ENCODE measurements at places on chromosomes 6 and 20.

DNA sequence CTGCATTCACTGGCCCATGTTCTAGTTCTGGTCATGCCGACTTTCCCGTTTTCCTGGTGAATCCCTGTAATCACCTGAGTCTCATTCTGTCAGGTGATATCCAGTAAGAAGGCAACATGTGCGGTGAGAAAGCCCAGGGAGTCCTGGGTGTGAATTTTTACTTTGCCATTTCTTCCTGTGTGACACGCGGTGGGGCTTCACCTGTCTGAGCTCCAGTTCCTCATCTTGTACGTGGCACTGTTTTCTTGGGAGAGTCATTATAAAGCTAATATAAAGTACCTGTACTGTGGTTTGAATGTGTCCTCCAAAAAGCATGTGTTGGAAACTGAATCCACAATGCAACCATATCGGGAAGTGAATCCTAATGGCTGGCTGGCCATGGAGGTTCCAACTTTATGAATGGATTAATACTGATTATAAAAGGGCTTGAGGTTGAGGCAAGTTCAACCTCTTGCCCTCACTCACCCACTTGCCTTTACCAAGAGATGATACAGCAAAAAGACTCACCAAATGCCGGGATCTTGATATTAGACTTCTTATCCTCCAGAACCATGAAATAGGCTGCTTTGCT lies 5.1 kb downstream of the HLA-E start:
- no peak for DNase-seq

DNA sequence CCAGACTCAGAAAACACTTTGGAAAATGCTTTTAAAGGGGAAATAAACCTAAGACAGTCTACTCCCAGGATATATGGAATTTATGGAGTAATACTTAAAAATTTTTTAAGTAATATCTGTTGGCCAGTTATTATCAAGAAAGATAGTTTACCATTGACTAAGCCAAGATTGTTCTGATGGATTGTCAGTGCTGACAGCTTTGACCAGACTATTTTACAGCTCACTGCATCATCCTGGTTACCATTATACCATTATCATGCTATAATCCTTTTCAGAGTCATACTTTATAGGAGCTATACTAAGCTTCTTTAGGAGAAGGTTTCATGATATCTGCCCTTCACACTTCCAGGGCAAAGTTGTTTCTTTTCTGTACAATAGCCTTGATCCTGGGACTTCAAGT lies 16.5 kb downstream of the GTF2H5 start:
- DNase-seq, result peak; percentile 37

DNA sequence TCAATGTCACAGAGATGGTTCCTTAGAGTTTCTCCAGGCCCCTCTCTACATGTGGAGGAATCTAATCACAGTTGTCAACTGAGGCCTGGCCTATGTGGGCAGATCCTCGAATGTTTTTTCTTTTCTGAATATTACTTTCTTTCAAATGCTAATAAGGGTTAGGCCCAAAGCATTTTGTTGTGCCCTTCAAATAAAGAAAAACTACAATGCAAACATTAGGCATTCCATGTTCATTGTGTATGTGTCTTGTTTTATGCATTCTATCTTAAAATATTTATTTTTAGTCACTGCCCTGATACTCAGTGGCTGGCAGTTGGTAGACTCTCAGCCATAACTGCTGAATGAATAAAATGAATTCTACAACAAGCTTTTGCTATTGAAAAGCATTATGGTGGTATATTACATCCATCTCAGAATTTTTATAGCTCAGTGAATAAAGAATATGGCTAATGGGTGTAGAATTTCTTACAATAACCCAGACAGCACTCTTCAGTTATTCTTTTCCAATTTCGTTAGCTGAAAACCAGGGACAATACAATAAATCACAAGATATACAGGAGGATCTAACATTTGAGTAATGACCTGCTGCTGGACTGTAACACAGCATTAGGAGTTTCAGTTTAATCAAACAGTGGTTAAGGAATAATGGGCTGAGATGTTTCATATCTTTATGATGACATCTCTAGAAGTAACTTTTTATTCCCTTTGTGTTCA lies 28.3 kb downstream of the RGS17 start:
- no peak for DNase-seq

GRCh38 chr6:144259986-144260385 lies 25.1 kb upstream of the UTRN start:
- DNase-seq, result peak; percentile 67

- DNase-seq, result no peak
Observed at GRCh38 chr6:158771399-158772152, 47.6 kb downstream of the EZR start.

DNA sequence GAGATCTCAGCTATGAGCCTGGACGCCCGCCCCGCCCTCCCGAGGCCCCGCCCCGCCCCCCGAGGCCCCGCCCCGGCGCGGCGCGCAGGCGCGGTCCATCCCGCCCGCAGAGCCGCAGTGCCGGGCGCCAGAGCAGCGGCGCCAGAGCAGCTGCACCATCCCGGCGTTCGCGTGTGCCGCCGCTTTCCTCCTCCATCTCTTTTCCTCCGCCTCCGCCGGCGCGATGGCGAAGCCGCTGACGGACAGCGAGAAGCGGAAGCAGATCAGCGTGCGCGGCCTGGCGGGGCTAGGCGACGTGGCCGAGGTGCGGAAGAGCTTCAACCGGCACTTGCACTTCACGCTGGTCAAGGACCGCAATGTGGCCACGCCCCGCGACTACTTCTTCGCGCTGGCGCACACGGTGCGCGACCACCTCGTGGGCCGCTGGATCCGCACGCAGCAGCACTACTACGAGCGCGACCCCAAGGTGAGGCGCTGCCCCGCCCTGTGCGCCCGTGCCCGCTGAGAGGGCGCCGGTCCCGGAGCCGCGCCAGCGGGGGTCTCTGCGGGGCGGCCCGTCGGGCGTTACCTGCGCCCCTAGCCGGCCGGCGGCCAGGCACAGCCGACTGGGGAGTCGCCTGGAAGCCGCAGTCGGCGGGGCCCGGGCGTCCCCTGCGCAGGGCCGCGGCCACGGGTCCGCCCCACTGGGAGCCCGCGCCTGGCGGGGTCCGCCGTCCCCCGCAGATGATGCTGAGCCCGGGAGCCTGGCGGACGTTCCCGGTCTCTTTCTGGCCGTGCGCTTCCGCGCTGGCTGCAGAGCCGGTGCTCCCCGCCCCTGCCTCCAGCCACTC lies at the start of gene PYGB:
PYGB (plus strand) TSS at position 130 of the 830 bp plus-strand sequence; CDS start at position 224, 94 bp downstream.
- DNase-seq, result peak; percentile 83

DNA sequence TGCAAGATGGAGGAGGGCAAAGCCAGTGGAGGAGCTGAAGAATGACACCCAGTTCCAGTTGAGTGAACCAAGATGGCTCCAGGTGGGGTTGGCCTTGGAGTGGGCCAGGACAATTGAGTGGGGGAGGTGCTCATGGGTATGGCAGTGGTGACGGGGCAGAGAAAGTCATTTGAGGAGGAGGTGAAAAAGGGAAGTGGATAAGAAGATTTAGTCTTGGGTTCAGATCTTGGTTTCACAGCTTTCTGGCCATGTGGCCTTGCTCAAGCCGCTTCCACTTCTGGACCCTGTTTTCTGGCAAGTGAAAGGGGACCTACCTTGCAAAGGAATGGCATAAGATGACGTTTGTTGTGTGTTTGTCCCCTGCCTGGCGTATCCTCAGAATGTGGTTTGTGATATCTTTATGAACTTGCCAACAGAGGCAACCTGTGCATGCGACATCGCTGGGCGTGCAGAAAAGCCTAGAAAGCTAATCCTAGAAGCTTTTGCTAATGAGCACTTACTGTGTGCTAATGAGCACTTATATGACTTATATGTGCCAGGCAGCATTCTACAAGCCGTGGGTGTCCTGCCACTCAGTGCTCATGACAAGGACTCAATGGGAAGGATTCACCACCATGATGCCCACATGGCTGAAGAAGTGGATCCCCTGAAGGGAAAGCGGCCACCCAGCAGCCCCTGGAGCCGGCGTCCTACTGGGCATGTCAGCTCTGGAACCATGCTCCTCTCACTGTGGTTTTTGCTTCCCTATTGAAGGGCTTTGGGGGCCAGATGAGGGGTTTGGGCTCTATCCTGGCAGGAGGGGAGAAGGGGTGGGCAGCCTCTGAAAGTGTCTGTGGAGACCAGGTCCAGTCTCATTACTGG lies 23.6 kb upstream of the STX16 start:
- DNase-seq, result no peak

DNA sequence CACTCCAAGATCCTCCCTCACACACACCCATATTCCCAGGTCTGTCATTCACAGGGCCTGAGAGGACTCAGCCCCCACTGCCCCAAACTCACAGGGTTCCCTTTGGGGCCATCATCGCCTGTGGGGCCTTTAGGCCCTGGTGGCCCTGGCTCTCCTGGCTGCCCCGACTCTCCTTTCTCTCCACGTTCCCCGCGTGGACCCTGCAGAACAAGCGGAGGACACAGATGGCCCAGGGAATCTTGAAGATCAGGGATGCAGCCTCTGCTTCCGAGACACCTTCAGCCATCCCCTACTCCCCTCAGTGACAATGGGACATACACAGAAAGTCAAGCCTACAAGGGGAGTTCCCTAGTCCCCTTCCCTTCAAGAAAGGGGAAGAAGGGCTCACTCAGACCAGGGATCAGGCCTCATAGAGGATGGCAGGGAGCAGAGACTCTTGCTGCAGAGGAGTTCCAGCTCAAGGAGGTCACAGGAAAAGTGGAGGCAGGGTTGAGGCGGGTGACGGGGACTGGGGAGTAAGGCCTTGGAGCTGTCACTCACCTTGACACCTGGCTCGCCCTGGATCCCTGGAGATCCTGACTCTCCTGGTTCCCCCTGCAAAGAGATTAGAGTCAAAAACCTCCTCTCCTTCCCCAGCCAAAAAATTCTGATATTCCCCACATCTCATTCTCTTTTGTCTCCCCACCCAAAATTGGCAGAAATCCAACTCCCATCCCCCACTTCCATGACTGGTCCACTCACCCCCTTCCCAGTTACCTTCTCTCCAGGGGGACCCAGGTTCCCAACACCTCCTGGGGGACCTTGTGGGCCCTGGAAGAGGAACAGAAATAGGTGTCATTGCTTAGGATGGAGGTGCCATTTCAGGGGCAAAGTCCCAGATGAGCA lies 22.7 kb downstream of the COL11A2 start:
- no peak for DNase-seq

GRCh38 chr6:26055719-26056582 lies 31.3 kb upstream of the HFE start:
- peak; percentile 85 for DNase-seq

- DNase-seq, result no peak
Observed at GRCh38 chr20:41939659-41940058, 321.5 kb upstream of the CHD6 start.

GRCh38 chr6:99294786-99295185 lies 54.7 kb downstream of the FAXC start:
- no peak for DNase-seq

- no peak for DNase-seq
Observed at GRCh38 chr20:1819311-1820137, 75.7 kb upstream of the SIRPA start.

GRCh38 chr6:148288541-148288940 lies 54.1 kb upstream of the SASH1 start:
- peak; percentile 24 for DNase-seq

- no peak for DNase-seq
Observed at GRCh38 chr20:38450412-38450975, 15.4 kb upstream of the SNHG17 start.

- DNase-seq, result peak; percentile 95
Observed at GRCh38 chr6:73798592-73798991, 102.6 kb downstream of the CD109 start.

- peak; percentile 60 for DNase-seq
Observed at GRCh38 chr20:1803061-1803931, 91.9 kb upstream of the SIRPA start.

GRCh38 chr6:45697605-45698004 lies 318.1 kb downstream of the CLIC5 start:
- peak; percentile 99 for DNase-seq

DNA sequence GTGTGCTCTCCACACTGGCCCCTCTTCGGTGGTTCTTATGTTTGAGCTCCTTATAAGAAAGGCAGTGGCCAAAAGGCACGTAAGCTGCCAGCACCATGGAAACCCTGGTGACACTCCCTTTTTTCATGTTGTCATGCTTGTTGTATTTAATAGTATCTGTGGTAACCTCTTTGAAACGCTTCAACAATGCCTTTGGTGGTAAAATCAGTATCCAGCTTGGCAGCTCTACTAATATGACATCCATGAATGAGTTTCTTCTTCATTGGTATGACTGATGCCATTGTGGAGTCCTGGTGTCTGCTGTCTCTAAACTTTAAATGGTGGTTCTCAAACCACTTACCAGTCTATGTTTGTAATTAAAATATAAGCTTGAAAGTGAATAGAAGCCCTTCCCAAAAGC lies 10.7 kb upstream of the MYLK2 start:
- DNase-seq, result no peak

- DNase-seq, result no peak
Observed at GRCh38 chr6:115854866-115855665, 205.6 kb downstream of the FRK start.

All from AG10803 (cell line).